ENCODE measurements at places on chromosomes 2 and 18.

- no peak for DNase-seq
Measured at GRCh38 chr18:63131106-63131958, 188.2 kb downstream of the BCL2 start.

DNA sequence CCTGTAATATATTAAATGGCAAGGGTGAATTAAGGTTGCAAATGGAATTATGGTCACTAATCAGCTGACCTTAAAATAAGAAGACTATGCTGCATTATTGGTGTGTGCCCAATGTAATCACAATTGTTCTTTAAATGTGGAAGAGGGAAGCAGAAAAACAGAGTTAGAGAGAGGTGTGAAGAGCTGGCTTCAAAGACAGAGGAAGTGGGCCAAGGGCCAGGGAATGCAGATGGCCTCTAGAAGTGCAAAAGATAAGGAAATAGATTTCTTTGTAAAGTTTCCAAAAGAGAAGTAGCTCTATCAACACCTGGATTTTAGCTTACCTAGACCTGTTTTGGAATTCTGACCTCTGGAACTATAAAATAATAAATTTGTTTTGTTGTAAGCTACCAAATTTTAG, 276.0 kb downstream of the LRRTM1 start:
- DNase-seq: no peak

DNA sequence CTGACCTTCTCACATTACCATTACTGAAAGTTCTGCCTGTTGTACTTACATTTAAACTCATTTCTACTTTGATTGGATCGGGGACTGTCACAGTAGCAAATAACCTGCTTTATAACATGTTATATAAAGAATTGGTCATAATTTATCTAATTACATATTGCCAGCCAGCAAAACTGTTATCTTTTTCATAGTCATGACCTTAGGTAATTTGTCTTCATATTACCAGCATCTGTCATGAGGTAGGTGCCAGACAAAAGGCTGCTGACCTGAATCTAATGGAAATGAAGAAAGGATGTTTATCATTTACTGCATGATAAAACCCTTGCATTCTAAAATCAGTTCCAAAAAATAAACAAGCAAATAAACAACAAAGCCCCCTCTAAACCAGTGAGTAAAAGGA, 89.4 kb upstream of the LRP1B start:
- DNase-seq: no peak

DNA sequence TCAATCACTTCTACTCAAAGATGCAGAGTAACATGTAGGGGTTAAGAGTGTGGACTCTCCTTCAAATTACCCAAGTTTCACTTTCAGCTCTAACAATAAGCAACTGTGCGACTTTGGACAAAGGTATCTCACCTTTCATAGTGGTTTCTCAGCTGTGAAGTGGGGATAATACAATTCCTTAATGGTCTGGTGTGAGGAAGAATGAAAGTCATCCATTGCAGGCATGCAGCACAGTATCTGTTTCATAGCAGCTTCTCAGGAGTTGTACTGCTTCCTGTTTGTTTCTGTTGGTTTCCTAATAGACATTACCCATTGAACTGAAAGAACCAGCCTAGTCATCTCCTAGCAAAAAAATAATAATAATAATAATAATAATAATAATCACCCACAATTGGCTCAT, 74.4 kb downstream of the DDX18 start:
- no peak for DNase-seq

DNA sequence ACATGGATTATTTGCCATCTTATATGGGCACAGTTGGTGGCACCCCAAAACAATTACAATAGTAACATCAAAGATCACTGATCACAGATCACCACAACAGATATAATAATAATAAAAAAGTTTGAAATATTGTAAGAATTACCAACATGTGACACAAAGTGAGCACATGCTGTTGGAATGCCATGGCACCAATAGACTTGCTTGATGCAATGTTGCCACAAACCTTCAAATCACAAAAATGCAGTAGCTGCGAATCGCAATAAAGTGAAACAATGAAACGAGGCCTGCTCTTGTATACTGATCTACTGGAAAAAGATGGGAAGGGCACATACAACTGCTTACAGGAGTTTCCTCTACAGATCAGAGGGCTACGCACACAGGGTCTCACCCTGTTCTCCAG, 32.2 kb upstream of the AMMECR1L start:
- DNase-seq: no peak

DNA sequence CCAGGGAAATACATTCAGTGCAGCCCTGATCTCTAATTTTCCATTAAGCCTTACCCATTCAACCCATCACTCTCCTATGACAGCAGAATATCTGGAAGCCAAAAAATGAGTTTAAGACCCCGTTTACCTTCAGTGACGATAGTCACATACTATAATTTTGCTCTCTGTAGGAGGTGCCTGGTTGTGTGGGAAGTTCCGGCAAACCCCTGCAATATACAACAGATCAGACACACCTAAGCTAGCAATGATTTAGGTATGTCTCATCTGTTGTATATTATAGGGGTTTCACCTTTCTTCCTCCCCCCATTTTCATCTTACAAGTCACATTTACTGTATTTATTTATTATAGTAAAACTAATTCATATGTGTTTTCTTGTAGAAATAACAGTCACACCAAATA, 101.7 kb downstream of the DOCK10 start:
- no peak for DNase-seq

- no peak for DNase-seq
Measured at GRCh38 chr2:52933878-52934277, 833.7 kb upstream of the CHAC2 start.

- peak; percentile 52 for DNase-seq
Measured at GRCh38 chr2:83196225-83196624, 1262.9 kb downstream of the SUCLG1 start.

DNA sequence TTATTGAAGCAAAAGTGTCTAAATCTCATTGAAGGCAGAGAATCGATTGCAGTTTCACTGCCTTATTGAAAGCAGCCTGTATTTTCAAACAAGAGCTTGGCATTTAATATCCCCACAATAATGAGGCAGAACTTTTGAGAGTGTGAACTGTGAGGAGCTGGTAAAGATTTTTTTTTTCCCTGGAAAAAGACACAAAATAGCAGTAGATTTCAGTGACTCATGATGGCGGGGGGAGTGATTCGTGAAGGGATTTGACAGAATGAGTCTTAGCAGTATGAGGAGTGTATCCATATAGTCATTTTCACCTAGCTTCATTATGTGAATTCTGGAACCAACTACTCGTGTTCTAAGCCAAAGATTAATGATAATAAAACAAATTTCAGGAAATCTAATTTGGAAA, 242.9 kb downstream of the ARL6IP6 start:
- DNase-seq: no peak

- no peak for DNase-seq
Measured at GRCh38 chr2:230234845-230235244, 9.3 kb downstream of the SP140 start.

DNA sequence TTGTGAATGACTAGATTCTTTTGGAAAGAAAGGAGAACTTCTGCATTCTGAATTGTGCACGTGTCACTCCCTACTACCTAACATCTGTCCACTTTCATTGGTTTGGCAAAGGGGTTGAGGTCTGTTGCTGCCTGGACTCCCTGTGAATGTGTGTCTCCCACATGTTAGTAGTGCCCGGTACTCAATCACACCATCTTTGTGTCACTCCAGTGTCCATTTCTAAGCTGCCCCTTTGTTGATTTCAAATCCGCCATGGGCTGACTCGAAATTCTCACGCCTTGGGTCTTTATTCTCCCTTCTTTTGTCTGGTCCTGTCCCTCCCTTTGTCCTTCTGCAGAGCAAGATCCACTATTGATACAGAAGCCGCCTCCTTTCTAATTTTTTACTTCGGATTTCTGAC, 7.5 kb downstream of the DPYSL5 start:
- no peak for DNase-seq

DNA sequence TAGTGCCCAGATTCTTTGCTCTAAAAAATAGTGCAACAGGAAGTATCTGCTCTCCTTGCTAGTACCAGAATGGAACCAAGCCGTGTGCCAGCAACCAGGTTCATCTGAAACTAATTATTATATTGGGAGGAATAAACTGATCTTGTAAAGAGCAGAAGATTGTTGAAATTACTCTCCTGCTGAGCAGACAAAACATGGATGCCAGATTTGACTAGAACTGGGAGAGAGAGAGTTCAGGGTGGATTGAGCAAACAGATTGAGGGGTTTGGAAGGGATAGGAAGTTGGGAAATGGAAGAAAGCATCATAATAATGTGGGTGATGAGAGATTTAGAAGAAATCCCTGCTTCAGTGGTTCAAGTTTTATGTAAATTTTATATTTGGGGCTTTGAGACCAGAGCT, 160.1 kb upstream of the RASGRP3 start:
- DNase-seq: no peak

DNA sequence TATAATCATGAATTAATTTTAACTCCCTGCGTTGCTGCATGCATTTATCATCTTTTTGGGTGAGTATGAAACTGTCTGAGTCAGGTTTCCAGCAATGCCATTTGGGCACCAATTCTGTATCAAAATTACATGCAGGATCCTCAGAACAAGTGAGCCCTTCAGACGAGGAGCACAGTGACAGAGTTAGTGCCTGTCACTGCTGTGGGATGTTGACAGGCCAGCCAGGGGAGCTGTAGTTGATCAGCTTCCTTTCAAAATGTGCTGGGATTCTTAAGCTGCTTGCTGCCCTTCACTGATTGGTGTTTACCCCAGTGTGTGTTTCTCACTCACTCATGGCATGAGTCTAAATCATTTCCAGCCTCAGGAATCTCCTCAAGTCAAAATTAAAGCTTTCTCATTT, 109.2 kb downstream of the TPGS2 start:
- no peak for DNase-seq

- DNase-seq: no peak
Measured at GRCh38 chr18:74825460-74825859, 227.8 kb downstream of the ZNF407 start.

DNA sequence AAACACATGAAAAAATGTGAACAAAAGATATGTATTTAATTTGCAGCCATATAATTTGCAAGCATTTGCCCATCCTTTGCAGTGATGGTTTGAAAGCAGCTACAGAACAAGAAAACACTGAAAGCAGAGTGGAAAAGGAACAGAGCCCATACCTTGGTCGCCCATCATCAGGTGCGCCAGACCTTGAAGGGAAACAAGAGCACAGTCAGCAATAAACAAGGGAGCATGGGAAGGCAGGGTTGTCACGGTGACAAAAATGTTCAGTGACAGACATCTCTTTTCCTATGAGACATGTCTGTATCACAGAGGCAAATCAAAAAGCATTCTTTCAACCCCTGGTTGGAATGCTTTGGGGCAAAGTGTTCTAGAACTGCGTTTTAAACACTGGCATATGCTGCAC, 109.4 kb downstream of the NRXN1 start:
- no peak for DNase-seq

DNA sequence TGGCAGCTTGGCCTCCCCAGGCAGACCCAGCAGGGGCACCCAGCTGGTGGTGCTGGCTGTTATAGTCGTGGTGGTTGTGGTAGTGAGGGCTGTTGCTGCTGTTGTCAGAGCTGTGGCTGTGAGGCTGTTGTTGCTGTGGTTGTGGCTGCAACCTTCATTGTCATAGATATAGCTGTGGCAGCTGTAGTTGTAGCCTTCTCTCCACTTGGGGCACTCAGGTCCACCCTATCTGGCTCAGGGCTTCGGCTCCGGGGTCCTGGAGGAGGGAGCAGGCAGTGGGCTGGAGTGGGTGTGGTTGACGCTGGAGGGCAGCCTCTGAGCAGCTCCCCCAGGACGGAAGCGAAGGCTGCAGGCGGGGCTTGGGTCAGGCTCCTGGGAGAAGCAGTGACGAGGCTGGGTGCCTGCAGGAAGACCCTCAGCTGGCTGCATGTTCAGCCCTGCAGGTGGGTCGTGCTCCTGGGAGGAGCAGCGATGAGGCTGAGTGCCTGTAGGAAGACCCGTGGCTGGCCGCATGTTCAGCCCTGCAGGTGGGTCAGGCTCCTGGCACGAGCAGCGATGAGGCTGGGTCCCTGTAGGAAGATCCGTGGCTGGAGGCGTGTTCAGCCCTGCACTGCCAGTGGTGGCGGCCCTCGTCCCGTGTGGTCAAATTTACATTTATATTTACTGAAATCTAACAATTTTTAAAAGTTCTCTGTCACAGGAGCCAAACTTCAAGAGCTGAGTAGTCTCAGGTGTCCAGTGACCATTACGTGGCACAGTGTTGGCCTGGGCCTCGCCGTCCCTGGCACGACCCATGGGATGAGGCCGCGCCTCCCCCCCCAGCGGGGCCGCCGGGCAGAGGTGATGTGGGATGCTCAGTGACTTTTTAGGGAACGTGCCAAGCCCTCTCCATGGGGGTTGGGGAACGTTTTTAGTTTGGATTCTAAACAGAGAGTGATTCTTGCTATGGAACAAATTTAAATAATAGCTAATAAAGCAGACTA, 79.2 kb upstream of the PXDN start:
- DNase-seq: no peak

GRCh38 chr2:198966269-198966668, 491.5 kb downstream of the SATB2 start:
- no peak for DNase-seq

GRCh38 chr2:207150284-207150683, 15.5 kb downstream of the KLF7 start:
- DNase-seq: no peak

DNA sequence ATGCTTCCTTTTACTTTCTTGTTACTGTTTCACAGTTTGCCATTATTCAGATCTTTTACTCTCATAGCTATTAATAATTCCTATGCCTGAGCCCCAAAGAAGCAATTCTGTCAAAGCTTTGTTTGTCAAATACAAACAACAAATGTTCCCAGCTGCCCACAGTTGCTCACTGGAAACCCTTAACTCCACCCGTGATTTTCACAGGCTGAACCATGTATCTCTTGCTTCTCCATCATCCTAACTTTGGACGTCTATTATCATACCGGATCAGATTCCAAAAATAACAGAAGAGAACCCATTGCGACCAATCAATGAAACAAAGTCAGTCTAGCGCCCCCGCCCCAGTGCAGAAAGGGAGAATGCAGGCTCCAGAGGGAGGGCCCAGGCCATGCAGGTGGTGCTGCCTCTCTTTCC, 24.2 kb downstream of the COLEC12 start:
- DNase-seq: no peak

DNA sequence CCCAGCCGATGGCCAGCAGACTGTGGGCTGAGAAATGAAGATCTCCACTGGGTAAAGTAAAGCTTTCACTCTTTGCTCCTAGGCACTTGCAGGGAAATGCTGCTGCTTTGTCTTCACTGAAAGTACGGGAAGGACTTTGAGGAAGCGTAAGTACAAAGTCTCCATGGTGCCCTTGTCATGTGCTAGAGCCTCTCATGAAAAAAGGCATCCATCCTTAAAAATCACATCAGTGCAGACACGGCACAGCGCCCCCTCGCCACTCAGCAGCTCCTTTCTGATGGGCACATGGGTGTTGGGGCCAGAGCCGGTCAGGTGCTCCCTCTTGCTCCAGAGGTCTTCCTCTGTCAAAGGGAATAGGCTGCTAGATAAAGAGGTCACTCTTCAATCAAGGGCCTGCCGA, 109.0 kb upstream of the STPG4 start:
- no peak for DNase-seq

Data from T47D (cell line).